Epithelial cell of esophagus (primary cell): ENCODE measurements at places on chromosomes 2 and 18.

- DNase-seq = no peak
Observed at GRCh38 chr18:21129566-21130216, 18.1 kb upstream of the ROCK1 start.

DNA sequence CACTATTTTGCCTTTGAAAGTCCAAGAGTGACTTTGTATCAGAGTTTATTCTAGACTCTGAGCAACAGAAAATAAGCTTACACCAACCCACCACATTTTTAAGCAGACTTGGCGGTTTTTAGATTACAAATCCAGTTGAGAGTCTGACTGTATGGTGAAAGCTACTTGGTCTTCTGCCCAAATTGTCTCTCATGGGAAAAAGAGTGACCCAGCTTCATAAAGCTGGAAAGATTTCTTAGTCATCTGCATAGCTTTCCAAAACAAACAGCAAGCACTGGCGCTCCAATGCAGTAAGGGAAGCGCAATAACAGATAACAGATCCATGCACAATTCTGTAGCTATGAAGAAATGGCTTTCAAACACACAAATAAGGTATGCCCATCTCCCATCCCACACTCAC lies 7.1 kb downstream of the DSG1 start:
- DNase-seq = peak; percentile 83

- no peak for DNase-seq
Observed at GRCh38 chr2:85852937-85853498, 35.8 kb downstream of the ST3GAL5 start.

GRCh38 chr2:42028571-42029148 lies 19.2 kb upstream of the PKDCC start:
- DNase-seq = no peak

GRCh38 chr2:129803871-129804270 lies 175.6 kb upstream of the RAB6C start:
- DNase-seq = no peak

DNA sequence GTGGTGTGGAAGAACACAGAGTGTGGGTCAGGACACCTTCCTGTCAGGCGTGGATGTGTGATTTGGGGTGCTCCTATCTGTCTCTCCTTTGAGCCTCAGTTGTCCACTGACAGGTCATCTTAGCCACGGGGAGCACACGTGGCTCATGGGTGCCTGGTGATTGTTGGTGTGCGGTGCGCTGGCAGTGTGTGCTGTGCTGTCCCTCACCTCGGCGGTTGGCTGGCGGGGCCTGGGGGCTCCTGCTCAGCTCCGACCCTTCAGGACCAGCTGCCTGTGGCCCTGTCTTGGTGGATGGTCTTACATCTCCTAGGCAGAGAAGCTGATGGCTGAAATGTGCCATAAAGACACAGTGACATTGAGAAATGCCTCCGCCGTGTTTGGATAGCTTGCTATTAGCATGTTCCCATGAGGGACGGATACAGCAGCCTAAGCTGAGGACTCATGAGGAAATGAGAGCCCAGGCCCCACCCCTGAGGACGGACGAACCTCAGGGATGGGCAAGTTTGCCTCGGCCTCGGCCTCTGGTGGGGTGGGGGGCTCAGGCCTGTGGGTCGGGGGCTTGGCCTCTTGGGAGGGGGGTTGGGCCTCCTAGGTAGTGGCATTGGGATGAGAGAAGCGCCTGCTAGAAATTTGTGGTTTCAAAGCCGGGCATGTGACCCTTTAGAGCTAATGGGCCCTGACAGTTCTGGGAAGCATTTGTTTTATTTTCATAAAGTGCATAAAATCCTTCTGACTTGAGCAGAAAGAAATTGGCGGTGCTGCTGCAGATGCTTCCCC lies 20.3 kb upstream of the ASB1 start:
- no peak for DNase-seq

GRCh38 chr2:127674241-127675209 lies 805 bp downstream of the LIMS2 start:
- DNase-seq = no peak

DNA sequence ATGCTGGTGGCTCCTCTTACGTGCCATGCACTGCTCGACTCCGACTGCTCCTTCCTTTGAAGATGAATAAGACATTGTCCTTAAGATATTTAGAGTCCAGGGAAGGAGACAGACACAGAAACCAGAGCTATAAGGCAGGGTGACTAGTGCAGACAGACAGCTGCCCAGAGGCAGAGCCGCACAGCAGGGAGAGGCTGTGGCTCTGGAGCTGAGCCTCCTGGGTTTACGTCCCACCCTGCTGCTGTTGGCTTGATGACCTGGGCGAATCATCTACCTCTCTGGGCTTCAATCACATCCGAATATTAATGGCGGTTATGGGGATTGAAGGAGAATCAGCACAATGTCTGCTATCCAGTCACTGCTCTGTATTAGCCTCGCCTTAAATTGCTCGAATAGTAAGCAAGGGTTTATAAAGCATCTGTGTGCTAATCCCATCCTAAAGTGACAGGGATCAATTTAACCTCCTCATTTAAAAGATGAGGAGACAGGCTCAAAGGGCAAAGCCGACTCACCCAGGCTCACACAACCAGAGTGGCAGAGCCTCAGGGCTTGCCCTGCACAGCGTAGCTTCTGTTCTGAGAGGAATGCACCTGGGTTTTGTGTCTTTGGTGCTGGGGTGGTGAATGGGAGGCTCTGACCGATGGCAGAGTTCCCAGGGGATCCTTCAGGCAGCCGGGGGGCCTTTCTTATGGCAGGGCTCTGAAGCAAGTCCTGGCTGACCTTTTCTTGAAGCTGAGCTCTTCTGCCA lies 284.1 kb downstream of the MYCN start:
- DNase-seq = no peak

GRCh38 chr2:74755386-74755785 lies 78.5 kb upstream of the HK2 start:
- no peak for DNase-seq

DNA sequence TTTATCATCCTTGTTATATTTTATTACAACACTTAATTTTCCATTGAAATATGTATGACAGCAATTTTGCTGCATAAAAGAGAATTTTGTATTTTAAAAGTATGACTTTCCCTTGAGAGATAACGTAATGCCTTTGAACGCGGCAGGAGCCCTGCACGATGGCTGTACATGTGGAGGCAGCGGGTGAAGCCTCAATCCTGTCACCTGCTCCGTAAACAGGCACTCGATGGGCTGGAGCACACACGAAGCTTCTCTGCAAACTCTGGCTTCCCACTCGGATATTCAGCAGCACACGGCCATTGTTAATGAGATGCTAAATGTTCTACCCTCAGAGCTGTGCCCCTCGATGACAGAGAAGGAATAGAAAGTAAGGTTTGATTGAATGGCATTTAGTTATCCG lies 184.4 kb downstream of the RTP5 start:
- no peak for DNase-seq

DNA sequence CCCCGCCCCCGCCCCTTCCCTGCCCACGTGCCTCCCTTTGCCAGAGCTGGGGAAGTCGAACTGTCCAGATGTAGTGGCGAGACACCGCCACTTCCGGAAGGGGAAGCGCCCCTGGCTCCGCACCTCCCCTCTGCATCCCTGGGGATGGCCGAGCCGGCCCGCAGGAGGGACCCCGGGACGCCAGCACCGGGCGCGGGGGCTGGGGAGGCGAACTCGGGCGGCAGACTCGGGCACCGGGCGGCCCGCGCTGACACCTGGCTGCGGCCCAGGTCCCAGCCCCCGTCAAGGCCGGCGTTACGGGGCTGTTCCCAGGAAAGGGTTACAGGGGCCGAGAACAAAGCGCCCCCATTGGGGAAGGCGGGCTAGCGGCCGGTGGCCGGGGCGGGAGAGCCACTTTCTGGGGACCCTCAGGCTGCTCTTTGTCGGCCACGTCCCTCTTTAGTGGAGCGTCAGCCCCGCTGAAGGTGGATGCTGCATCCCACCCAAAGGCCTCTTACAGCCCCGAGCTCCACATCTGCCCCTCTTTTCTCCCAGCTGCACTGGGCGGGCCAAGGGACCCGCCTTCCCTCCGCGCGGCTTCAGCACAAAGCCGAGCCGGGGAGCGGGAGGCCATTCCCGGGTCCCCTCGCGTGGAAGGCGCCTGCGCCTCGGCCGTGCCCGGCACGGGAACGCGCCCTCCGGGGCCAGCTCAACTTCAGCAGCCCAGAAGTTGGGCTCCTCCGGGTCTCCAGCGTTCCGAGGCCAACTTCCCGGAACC lies 1.3 kb downstream of the SDC1 start:
- peak; percentile 46 for DNase-seq

DNA sequence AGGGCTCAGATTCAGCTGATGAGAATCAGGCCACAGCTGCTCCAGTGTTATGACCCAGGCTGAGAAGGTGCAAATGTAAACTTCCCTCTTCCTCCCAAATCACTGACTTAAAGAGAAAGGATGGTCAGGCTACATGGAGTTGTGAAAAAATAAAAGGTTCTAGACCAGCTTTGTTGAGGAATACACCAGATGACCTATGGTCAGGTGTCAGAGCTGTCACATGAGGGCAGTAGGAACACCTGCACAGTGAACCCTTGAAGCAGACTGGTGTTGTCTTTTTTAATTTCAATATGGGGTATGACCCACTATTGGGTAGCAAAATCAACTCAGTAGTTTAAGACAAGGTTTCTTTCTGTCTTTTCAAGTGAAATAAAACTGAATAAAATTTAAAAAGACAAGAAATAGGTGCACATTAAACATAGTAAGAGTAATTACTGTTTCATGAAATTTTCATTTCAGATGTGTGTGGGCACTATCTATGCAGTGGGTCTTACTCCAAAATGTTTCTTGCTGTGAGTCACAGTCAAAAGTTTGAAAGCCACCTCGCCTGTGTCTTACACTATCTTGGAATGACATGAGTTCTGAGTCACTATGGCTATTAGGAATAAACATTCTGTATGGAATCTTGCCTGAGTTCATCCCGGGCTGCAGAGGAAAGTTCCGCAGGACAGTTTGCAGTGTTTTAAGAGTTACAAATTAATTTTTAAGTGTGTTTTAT lies 83.6 kb downstream of the ACVR1 start:
- DNase-seq = peak; percentile 28

GRCh38 chr2:113005030-113005509 lies at the start of gene IL36A:
TSS of gene IL36A (plus strand) at chr2:113005459. CDS start at chr2:113005872, 413 bp downstream.
- peak; percentile 21 for DNase-seq

DNA sequence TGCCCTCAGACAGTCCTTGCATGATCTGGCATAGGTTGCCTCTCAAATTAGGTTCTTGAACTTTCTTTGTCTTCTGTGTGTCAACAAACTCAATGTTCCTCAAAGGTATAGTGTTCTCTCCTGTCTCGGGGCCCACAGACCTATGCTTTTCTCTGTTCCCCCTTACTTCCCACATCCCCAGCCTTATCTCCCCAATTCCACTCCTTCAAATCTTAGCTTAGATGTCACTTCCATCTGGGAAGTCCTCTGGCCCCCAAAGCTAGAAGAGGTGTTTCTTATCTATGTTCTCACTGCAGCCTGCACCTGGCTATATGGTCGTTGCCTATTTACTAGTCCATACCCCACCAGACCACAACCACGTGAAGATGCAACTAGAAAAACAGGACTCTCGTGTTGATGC lies 134.6 kb upstream of the MYCN start:
- DNase-seq = no peak

- no peak for DNase-seq
Observed at GRCh38 chr2:112686348-112687217, 34.2 kb upstream of the NT5DC4 start.

DNA sequence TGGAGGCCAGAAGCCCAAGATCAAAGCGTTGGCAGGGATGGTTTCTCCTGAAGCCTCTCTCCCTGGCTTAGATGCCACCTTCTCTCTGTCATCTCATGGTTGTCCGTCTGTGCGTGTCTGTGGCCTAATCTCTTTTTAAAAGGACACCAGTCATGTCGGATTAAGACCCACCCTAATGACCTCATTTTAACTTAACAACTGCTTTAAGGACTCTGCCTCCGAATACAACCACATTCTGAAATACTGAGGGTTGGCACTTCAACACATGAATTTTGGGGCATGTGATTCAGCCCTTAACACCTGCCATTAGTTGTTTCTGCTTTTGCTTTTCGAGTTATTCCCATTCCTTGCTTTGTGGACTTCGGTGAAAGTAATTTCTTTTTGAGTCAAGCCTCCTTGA lies 97.8 kb upstream of the SMIM21 start:
- no peak for DNase-seq

GRCh38 chr2:72895759-72896281 lies 8.6 kb downstream of the SPR start:
- DNase-seq = peak; percentile 60

DNA sequence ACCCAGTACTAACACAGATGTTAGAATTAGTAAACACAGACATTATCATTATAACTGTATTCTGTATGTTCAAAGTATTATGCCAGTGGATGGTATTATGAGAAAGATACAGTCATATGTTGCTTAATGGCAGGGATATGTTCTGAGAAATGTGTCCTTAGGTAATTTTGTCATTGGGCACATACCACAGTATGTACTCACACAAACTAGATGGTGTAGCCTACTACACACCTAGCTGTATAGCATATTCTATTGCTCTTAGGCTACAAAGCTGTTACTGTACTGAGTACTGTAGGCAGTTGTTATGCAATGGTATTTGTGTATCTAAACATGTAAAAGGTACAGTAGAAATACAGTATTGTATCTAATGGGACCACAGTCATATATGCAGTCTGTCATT lies 53.8 kb downstream of the GTF3C3 start:
- DNase-seq = peak; percentile 76

DNA sequence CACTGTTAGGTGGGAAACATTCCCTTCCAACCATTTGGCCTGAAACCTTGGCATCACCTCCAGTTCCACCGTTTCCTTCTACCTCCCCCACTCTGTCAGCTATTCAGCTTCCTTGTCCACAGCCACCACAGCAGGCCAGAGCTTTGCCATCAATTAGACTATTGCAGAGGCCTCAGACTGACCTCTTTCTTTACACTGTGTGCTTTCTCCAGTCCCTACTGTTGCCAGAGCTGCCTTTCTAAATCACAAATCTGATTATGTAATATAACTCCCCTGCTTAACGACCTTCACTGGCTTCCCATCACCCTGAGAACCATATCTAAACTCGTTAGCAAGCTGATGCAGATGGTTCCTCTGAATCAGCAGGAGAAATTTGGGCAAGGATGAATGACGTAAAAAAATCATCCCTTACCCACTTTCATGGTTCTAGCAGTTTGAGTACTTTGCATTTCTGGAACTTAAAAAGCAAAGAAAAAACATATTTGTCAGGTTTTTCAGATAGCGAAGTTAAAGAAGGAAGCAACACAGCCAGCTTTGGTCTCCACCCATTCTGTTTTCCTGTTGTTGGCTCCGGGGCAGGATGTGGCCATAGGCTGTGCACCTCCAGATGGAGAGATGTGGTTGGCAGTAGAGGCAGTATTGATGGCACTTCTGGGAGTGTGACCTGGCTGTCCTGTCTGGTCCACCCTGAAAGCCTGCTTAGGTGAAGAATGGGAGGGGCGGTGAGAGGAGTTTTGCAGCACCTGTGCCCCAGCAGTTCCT lies 422.1 kb downstream of the PARD3B start:
- no peak for DNase-seq

DNA sequence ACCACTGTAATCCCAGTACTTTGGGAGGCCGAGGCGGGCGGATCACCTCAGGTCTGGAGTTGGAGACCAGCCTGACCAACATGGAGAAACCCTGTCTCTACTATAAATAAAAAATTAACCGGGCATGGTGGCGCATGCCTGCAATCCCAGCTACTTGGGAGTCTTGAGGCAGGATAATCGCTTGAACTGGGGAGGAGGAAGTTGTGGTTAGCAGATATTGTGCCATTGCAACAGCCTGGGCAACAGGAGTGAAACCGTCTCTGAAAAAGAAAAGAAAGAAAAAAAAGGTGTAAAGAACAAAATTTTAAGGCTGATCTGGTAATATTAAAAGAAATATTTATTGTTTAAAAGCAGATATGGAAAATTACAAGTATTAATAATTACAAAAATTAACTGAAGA lies 29.7 kb downstream of the ZNF804A start:
- DNase-seq = no peak

- no peak for DNase-seq
Observed at GRCh38 chr2:64945973-64946768, 43.0 kb upstream of the SLC1A4 start.
